ENCODE measurements at places on chromosomes 16 and 17.

GRCh38 chr16:63625126-63625525 lies 1496.7 kb downstream of the CDH11 start:
- no peak for DNase-seq

- no peak for DNase-seq
Observed at GRCh38 chr16:15403392-15403995, 7.9 kb downstream of the MPV17L start.

GRCh38 chr17:45260204-45260783 lies 1.6 kb downstream of the SPATA32 start:
- DNase-seq: no peak

- no peak for DNase-seq
Observed at GRCh38 chr16:89442588-89442987, 47.8 kb downstream of the ANKRD11 start.

DNA sequence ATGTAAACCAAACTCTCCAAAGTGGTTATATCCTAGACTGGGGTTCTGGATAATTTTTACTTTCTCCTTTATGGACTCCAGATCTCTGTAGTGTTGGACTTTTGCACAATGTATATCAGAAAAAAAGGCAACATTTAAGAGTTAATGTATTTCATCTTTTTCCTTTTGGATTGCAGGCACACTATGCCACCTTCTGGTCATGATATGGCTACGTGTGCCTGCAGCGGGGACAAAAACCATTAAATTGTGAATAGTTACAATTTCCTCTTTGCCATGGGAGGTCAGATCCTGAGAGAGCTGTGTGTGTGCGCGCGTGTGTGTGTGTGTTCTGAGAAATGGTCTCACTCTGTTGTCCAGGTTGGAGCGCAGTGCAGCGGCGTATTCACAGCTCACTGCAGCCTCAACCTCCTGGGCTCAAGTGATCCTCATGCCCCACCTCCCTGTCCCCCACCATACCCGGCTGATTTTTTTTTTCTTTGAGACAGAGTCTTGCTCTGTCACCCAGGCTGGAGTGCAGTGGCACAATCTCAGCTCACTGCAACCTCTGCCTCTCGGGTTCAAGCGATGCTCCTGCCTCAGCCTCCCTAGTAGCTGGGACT lies 4.3 kb upstream of the SGF29 start:
- DNase-seq: peak; percentile 35

GRCh38 chr16:23206986-23207385 lies 24.4 kb downstream of the SCNN1G start:
- DNase-seq: no peak

- DNase-seq: no peak
Observed at GRCh38 chr17:4536259-4536741, 18.9 kb downstream of the MYBBP1A start.

DNA sequence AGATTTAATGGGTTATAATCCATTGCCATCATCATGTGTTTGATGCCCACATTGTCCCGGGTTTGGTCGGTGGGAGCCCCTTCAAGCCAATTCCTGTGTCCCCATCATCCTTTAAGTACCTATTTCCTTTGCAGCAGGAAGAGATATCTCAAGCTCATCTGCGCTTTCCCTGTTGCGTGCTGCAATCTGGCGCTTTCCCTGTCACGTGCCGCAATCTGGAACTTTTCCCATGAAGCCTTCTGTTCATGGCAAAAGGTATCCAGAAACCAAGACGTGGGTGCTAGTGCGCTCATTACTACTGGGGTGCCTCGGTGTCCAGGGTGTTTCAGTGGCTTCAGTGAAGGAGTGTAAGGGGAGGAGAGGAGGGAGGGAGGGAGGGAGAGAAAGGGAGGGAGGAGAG lies 174.6 kb upstream of the ZNF469 start:
- DNase-seq: no peak

DNA sequence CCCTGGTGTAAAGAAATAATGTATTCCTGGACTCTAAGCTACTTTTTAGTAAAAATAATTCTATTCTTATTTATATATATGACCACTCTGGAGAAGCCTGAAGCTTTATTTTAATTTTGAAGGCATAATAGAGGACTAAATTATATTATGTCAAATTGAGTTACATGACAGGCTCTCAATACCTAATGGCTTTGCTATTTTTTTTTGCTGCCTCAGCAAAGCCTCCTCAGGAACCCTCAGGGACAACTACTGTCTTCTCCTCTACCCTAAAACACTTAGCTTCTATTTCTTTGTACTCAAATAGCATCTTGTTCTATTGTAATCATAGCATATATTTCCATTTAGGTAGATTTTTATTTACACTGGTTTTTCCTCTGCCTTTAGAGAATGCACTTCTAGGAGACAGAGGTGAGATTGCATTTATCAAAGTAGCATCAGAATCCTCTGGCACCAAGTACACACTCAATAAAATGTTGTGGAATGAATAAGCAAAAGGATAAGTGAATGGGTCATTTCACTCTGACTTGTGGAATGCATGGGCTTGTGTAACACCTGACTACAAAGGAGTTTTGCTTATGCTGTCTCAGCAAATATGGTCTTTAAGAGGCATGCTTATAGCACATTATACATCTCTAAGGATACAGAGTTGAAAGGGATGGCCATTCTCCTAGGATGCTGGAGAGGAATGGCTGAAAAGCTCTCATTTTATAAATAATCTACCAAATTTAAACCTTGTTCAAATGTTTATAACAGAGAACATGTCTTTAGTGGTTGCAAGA lies 605.2 kb downstream of the KCNJ2 start:
- no peak for DNase-seq

- no peak for DNase-seq
Observed at GRCh38 chr17:73802871-73803270, 158.6 kb upstream of the SDK2 start.

GRCh38 chr17:32445074-32445415 lies 735 bp downstream of the PSMD11 start:
- no peak for DNase-seq
